Breast epithelium (tissue), 4 donors: ENCODE measurements at places on chromosomes 3 and 15.

DNA sequence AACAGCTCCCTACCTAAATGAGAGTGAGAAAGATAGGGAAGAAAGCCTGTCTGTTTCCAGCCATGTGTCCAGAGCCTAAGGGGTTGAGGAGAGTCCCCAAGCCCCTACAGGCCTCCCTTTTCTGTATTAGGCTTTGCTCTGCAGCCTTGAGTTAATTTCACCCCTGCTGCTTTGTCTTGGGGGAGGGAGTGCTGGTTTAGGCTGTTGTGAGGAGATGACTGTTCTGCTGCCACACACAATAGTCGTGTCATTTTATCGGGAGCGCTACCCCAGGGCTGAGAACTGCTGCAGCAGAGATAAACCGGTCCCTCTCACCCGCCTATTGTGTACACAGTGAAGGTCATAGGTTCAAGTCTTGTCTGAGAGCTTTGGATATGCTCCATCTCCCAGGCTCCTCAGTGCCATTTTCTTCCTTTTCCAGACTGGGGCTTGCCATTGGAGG lies 1.4 kb downstream of the ZNF609 start:
- no peak for DNase-seq

- DNase-seq, result no peak
Measured at GRCh38 chr15:34239151-34239808, 14.5 kb downstream of the EMC4 start.

DNA sequence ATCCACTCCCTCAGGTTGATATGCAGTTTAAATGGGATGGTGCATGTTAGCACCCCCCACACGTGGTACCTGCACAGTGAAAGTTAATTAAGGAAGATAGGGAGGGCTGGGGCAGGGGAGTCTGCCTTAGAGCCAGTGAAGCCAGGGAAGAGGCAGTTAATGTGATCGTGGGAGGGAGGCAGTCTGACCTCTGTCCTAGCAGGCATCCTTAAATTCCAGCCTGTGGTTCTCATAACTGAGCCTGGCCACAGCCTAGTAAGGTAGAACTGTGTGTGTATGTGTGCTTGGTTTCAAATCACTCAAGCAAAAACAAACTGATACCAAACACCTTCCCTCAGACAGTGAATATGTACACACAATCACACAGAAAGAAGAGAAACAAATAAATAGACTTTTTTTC lies 319.1 kb upstream of the TLE3 start:
- DNase-seq, result no peak

DNA sequence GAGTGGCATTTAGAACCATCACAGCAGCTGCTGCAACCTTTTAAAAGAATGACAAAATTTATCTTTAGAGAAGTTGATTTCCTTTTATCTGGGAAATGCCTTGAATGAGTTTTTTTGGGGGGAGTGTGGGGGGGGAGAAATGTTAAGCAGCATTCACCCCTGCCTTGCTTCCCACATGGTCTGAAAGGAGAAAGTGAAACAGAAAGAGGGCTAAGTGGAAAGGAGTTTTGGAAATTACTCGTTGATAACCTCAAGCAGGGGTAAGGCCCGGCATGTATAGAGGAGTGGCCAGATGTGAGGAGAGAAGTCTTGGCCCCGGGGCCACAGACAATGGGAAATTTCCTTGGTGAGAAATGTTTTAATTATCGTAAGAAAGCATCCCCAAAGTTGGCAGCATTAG lies 23.5 kb downstream of the B3GALNT1 start:
- no peak for DNase-seq

DNA sequence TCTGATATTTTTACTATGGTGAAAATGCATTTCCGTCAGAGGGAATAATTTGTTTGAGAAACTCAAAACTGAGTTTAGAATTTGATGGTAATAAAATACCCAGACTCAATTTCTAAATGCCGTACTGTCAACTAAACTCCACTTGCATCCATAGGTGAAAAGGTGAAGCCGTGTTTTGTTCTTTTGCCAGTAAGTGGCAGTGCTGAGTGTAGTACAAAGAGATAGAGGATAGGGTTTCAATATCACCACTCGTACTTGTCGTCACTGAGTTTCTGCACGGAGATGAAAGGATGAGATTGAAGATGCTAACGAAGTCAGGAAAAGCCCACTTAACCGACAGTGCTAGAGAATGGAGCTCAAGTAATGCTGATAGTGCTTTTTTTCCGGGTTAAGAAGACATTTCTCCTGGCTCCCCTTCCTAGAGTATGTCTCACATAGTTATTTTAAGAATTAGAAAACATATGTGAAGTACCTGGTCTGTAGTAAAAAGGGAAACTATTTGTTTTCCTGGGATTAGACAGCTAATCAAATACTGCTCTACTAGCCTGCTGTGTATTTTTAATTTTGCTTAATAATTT lies 345.1 kb downstream of the IL5RA start:
- DNase-seq, result no peak

- DNase-seq, result peak; percentile 60
Measured at GRCh38 chr15:52677593-52678467, 1.4 kb downstream of the ATOSA start.

DNA sequence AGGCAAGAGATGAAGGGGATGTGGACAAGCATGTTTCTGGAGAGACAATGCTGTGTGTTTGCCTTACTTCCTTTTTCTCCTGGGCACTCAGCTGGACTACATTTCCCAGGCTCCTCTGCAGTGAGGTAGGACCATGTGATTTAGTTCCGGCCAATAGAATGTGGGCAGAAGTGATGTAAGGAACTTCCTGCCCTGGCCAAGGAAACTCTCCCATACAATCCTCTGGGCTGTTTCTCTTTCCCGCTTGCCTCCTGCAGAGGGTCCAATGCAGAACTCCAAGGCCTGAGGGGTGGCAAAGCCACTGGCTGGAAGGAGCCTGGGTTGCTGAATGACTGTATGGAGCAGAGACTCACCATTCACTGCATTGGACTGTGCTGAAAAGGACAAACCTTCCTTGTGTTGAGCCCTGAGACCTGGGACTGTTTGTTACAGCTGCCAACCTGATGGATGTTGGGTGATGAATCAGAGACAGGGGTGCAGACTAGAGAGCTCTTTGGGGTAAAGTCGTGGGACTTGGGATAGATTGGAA lies 82.7 kb upstream of the SLC6A6 start:
- no peak for DNase-seq
